Putamen (tissue), 1 donor: ENCODE measurements at places on chromosomes 2 and 18.

DNA sequence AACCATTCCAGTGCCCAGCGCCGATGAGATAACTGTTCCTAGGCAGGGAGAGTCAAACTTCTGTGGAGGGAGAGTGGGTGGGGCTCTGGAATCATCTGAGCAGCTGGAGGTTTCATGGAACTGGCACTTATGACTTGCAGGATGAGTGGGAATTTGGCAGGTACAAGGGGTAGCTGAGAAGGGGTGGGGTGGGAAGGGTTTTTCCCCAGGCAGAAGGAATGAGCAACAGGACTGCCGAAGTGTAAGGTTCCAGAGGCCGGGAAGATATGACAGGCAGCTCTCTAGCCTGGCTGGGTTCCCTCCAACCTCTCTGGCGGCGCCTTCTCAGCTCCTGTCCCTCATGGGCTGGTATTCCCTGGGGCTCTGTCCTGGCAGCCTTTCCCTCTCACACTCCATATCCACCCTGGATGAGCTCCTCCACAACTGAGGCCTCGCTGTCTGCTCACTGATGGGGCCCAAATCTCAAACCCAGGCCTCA is 2.5 kb upstream of the TET3 start:
- DNase-seq: no peak

GRCh38 chr2:10572701-10573100 is 117.1 kb downstream of the NOL10 start:
- no peak for DNase-seq

DNA sequence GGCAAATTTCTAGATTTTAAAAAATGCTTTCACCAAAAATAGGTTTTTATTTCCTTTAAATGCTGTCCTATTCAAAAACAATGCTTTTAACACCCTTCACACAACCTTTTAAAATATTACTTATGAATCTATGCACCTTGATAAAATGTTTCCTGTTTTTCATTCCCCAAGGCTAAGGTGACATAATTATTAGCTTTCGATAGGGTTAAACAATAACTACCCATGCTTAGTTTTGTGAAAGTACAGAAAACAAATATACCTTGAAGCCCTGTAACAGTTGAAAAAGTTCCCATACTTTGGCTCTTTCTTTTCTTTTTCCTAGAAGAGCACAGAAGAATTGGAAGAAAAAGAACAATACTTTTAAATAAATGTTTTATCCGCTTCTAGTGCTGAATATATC is 54.9 kb upstream of the ITPRID2 start:
- DNase-seq: no peak

DNA sequence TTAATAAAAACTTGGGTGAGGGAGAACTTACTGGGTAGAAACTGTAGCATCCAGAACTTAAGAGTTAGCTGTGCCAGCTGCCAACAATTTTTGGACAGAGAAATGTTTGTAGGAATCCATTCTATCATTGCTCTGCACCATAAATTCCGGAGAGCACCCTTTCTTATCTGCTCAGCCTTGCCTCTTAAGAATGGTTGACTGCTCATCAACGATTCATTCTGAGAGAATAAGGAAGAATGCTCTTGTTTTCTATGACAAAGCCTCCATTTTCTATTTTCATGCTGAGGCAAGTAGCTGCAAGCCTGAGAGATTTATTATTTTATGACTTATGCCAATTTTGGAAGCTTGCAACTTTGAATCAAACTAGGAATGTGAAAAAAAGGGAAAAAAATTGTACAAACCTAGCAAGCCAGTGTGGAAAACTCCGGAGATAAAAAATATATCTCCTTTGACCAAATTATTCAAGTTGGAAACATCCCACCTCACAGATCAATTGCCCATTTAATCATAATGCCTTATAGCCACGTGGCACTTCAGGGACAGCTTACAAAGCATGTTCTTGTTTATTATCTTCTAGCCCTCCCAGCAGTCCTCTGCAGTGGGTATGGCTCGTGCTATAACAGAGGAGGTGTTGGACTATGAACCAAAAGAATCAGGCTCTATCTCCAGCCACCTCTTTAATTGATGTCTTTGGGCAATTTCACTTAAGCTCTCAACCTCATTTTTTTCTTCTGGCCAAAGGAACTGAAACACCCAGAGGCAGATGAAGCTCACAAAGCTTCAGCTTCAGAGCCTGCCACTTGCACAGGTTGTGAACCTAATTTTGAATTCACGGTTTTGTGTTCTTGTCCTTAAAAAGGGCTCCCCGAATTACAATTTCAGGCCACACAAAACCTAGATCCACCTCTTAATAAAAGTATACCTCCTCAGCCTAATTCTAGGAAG is 40.9 kb upstream of the ATL2 start:
- no peak for DNase-seq

DNA sequence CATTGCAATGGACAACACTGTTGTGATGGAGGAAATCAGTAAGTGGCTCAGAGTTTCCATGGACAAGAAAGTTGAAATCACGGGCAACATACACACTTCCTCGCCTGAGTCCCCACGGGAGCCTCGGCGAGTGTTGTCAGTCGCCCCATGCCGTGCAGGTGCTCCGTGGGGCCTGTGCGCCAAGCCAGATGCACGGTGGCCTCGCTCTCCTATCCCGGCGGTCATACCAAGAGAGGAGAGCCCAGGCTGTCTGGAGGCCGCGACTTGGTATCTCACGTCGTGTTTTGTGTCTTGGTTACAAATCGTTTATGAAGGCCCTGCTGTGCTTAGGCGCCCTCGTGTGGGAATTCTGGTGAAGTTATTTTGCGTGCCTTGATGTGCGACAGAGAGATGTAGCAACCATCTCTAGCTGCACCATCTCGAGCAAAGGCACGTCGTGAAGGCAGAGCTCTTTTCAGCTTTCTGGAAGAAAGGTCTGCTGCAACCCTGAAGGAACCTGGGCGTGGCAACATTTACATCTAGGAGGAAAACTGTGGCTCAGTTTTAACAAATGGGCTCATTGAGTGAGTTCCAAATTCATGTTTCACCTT is 21.8 kb downstream of the ATG4B start:
- DNase-seq: peak; percentile 74

DNA sequence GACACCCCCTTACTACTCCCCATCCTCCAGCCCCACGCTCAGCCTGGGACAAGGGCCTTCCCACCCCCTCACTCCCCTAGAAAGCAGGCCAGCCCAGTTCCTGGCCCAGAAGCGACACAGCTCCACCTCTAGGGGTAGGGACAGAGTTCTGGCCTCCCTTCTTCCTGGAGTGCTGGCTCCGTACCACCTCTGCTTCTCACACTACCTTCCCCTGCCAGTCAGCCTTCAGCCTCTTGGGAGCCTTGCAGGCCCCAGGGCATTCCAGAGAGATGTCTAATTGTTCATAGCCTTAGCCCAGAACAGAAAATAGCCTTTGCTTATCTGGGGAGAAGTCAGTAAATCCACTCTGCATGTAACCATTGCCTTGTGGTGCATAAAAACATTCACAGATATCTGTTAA is 13.1 kb upstream of the CATIP start:
- DNase-seq: no peak

GRCh38 chr2:44920751-44921150 is 20.8 kb upstream of the SIX3 start:
- no peak for DNase-seq

- DNase-seq: no peak
These were observed 13.2 kb upstream of the REG1B start for GRCh38 chr2:79101024-79101423.

- DNase-seq: no peak
These were observed 3.8 kb downstream of the ARHGEF4 start for GRCh38 chr2:130840506-130840905.

GRCh38 chr2:150909090-150909489 is 352.6 kb downstream of the RBM43 start:
- DNase-seq: no peak

GRCh38 chr2:172843902-172844715 is 108.5 kb downstream of the RAPGEF4 start:
- DNase-seq: no peak

- no peak for DNase-seq
These were observed 674.0 kb downstream of the CNTNAP5 start for GRCh38 chr2:124698979-124699565.

- DNase-seq: no peak
These were observed 39.4 kb downstream of the HADHB start for GRCh38 chr2:26284132-26284531.

DNA sequence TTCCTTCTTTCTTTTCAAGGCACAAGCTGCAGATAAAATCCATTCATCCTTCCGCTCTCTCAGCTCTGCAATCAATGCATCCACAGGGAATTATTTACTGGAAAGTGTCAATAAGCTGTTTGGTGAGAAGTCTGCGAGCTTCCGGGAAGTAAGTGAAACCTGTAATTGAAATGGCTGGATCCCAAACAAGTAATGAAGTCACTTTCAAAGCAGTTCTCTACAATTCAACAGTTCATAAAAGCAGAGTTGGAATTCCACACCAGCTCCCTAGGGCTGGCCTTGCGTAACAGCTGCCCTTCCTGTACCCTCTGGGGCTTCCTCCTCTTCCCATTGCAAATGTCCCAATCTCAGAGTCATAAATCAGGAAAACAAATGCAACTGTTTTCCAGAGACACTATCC is 9.6 kb downstream of the SERPINB2 start:
- DNase-seq: no peak

- DNase-seq: no peak
These were observed 11.9 kb downstream of the SMAD7 start for GRCh38 chr18:48938827-48939204.

- DNase-seq: no peak
These were observed 1053.5 kb upstream of the FAM98A start for GRCh38 chr2:34652636-34653035.

DNA sequence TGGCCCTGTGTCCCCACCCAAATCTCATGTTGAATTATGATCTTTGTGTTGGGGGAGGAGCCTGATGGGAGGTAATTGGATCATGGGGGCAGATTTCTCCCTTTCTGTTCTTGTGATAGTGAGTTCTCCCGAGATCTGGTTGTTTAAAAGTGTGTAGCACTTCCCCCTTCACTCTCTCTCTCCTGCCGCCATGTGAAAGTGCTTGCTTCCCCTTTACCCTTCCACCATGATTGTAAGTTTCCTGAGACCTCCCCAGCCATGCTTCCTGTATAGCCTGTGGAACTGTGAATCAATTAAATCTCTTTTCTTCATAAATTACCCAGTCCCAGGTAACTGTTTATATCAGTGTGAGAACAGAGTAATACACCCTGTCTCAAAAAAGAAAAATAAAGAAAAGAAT is 25.5 kb downstream of the LRRFIP1 start:
- no peak for DNase-seq

DNA sequence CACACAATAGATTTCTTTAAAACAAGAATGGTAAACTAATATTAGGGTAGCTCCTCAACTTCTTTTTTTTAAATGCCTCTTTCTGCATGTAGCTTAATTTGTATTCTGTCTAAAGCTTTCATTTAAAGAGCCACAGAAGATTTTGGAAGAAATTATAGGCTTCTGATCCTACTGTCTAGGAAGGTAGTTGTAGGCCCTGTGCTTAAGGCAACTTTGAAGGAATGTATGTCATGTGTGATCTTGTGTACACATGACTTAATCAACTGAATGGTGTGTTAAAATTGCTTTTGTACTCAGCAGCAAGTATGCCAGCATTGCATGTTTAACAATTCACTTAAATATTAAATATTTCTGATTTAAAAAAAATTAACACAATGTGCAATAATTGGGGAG is 51.5 kb upstream of the LYPD6 start:
- DNase-seq: no peak

DNA sequence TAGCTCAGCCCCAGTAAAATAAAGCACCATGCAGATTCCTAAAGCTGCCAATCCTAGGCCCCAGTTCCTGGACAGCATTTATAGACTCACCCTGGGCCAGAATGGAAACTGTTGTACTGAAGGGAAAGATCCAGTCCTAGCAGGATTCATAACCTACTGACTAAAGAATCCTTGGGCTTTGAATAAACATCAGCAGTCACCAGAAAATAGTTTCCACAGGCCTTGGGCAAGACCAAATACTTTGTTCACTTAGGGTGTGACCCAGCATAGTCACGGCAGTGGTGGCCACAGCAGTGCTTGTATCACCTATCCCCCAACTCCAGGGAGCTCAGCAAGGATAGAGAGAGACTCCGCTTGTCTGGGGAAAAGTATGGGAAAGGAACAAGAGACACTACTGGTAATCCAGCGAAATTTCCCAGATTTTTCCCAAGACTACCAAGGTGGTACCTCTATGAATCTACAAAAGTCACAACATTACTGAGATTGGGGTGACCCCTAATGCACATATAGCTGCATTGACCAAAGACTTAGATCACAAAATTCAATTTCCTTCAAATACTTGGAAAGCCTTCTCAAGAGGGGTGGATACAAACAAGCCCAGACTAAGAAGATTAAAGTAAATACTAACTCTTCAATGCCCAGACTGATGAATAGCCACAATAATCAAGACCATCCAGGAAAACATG is 748.1 kb upstream of the LRATD1 start:
- DNase-seq: no peak

DNA sequence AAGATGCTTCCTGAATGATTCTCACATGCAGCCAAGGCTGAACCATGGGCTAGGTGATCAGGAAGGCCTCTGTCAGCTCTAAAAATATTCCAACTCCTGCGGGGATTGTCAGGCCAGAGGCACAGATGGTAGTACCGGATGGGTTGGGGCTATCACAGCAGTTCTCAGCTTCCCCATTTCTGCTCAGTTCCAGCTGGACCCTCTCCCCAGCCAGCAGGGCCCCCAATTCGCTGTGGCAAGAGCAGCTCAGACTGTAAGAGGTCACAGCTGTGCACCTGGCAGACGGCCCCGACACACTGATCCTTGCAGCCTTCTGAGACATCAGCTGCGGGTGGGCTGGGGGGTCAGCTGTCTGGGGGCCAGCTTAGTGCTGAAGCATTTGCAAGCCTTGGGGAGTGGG is 43.6 kb upstream of the TCF7L1 start:
- no peak for DNase-seq

DNA sequence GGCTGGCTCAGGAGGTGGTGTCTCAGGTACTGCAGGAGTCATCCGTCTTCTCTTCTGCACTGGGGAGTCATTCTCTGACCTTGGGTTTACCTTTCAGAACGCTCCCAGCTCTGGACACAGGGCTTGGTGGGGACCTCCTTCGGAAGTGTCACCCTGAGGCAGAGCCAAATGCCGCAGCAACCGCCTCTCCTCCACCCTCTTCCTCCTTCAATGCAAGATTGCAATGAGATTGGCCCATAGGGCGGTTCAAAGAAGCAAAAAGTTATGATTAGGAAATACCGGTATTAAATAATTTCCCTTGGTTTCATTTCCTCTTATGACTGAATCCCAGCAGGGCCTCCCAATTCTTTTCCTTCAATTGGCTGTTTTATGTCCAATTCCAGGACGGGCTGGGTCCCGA is 178.8 kb downstream of the ACKR3 start:
- DNase-seq: no peak

DNA sequence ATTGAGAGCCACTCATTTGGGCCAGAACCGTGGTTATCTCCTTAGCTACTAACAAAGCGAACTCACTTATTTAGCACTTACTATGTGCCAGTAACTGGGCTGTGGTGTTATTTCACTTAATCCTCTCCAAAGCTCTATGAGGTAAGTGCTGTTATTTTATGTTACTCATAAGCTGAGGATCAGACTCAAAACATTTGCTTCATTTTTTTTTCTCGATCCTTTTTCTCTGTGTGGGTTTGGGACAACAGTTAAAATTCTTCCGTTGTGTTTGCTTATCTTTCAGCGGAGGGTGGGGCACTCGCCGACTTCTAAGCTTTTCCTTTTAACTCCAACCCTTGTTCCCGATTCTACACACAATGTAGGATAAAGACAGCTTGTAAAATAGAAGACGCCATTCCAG is 52.8 kb downstream of the TMEM178A start:
- no peak for DNase-seq

GRCh38 chr2:223203971-223204929 is 152.3 kb downstream of the KCNE4 start:
- no peak for DNase-seq
